ENCODE measurements at places on chromosomes 1 and 21.

DNA sequence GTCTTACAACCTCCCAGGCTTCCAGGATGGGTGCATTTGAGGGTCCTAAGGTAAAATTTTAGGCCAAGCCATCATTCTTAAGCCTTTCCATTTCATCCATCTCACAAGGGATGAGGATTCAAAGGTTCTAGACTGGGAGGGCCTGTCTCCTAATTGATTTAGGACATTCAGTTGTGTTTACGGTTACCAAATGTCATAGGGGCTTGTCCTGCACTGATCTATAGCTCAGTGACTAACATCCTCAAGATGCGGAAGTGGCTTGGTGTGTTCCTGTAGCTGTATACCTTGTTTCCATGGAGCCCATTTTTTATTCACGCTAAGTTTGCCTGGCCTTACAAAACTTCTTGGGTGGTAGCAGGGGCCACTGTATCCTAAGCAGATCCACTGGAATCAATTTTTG lies 52.8 kb downstream of the DUSP10 start:
- no peak for DNase-seq

DNA sequence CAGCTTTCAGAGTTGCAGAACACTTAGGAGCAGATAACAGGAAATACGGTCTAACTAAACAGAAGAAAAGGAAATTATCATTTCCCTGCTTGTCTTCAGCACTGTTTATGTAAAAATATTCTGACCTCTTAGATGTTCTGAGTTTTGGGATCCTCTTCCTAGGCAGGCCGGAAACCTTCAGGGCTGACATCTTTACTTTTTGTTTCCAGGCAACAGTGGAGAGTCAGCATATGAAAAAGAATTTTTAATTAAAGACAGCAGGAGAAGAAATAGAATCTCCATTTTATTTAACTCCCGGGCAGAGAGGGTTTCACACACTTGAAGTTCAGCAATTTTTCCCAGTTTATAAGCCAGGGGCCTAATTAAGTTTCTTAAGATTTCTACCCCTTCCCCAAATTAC lies 5.1 kb upstream of the RIPPLY3 start:
- no peak for DNase-seq

- no peak for DNase-seq
Measured at GRCh38 chr1:176768532-176768931, 305.6 kb downstream of the PAPPA2 start.

- no peak for DNase-seq
Measured at GRCh38 chr1:84510668-84511067, 4.3 kb upstream of the GNG5 start.

DNA sequence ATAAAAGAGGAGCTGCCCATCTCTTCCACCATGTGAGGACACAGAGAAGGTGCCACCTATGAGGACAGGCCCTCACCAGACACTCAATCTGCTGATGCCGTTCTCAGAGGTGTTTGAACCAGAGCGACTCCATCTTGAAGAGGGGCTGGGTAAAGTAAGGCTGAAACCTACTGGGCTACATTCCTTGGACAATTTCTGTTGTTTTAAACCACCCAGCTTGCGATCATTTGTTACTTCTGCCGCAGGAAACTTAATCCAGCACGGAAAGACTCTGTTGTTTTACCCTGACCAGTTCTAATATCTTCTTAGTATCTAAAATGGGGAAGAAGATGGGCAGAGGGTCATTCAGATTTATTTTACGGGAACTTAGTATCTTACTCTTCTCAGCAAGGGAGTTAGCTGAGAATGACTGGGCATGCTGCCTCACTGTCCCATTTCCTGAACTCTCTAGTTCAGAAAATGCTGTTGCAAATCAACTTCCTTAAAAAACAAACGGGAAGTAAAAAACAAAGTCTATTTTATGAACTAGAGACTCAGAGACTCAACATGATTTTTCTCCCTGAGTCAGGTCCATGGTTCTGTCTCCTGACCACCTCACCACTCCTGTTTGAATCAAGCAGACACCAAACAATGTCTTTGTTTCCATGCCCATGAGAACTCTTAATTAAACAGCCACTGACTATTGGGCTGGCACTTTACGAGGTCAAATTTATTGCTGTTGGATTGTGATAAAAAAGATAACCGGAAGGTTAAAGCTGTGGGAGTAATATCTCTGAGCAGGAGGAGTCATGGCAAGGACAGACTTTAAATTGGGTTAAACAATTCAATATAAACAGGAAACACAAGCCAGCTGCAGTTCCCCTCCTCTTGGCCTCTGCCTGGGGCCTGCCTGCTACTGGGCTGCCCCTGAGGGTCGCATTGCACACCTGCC lies 23.8 kb upstream of the IFNAR1 start:
- no peak for DNase-seq

DNA sequence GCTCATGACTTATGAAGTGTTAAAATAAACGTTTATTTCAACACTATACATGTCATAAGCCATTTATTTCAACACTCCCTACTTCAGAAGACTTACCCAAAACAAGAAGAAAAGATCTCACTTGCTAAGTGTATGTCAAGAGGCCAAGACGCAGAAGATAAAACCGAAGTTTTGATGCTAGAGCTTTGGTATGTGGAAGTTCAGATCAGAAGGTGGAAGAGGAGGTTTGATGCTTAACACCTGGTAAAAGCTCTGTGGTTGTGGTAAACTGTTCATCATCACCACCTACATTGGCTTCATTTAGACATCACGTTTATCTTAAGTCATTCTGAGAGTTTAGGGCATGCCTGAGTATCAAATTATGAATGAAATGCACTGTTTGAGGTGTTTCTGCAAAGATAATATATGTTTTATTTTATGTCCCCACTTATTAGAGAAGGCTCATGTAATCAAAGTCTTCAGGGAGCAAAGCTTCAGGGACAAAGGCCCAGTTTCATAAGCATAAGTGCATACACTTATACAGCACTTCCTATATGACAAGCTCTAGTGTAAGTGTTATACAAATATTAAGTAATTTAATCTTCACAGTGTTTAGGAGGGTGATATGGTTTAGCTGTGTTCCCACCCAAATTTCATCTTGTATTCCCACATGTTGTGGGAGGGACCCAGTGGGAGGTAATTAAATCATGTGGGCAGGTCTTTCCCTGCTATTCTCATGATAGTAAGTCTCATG lies 533.3 kb downstream of the PTBP2 start:
- no peak for DNase-seq

DNA sequence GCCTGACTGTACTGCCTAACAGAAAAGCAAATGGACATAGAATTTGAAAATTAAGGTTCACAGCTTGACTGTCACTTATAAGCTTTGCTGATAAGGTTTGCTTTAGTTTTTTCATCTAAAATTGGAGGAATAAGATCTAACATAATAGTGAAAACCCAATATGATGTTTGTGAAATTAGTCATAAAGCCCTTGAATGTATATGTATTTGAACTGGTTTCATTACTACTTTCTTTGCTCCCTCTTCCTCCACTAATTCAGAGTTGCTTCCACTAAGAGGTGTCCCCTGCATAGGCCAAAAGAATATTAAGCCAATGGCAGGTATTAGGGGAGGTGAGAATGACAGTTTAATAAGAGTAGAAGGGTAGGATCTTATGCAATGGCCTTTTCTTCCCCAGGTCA lies 10.5 kb downstream of the PRPF38A start:
- DNase-seq = no peak

GRCh38 chr1:171863531-171863930 lies 22.2 kb downstream of the DNM3 start:
- DNase-seq = no peak

- no peak for DNase-seq
Measured at GRCh38 chr1:86487811-86488141, 19.0 kb downstream of the CLCA1 start.

GRCh38 chr1:9270290-9270883 lies 22.3 kb upstream of the SPSB1 start:
- DNase-seq = no peak

DNA sequence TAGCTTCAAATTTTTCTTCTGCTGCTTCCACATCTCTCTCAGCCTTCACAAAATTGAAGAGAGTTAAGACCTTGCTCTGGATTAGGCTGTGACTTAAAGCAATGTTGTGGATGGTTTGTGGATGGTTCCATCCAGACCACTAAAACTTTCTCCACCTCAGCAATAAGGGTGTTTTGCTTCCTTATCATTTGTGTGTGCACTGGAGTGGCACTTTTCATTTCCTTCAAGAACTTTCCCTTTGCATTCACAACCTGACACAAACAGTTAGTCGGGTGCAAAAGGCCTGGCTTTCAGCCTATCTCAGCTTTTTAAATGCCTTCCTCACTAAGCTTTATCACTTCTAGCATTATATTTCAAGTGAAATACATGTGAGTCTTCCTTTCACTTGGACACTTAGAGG lies 30.3 kb downstream of the DENND1B start:
- no peak for DNase-seq

- no peak for DNase-seq
Measured at GRCh38 chr1:203368624-203369451, 17.9 kb upstream of the FMOD start.

DNA sequence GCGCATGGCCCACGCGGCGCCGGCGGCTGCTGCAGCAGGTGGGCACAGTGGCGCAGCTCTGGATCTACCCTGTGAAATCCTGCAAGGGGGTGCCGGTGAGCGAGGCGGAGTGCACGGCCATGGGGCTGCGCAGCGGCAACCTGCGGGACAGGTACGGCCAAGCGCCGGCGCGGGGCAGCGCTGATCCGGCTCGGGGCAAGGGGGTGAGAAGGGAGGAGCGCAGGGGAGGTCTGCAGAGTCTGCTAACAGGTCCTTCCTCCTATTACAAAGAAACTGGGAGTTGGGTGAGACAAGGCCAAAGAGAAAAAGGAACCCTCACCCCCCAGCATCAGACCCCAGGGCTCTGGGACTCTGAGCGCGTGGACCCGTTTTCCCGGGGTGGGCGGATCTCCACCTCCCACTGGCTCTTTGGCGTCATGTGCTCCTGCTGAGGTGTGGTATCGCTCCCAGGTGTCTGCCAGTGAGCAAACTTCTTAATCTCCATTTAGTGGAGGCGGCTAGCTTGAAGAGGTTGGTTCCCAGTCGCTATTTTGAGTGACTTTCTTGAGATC lies 431 bp downstream of the MTARC1 start:
- peak; percentile 60 for DNase-seq

DNA sequence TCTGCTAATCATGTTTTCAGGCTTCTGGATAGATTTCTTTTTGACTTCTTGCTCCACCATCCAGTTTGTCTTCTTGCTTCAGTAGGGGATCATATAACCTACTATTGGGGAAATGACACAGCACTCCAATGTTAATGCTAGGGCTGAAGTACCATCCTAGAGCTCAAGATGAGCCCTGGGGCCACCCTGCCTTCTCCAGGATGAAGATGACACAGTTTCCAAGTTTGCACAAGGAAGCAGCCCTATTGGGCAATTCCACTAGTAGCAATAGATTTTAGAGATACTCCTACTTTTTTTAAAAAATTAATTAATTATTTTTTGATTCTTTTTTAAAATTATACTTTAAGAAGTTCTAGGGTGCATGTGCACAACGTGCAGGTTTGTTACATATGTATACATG lies 11.3 kb upstream of the KLF18 start:
- DNase-seq = no peak

- peak; percentile 70 for DNase-seq
Measured at GRCh38 chr21:36718951-36719501, 20.1 kb downstream of the SIM2 start.

Data from kidney tubule cell (primary cell).